ENCODE measurements at places on chromosomes 6 and 20.

DNA sequence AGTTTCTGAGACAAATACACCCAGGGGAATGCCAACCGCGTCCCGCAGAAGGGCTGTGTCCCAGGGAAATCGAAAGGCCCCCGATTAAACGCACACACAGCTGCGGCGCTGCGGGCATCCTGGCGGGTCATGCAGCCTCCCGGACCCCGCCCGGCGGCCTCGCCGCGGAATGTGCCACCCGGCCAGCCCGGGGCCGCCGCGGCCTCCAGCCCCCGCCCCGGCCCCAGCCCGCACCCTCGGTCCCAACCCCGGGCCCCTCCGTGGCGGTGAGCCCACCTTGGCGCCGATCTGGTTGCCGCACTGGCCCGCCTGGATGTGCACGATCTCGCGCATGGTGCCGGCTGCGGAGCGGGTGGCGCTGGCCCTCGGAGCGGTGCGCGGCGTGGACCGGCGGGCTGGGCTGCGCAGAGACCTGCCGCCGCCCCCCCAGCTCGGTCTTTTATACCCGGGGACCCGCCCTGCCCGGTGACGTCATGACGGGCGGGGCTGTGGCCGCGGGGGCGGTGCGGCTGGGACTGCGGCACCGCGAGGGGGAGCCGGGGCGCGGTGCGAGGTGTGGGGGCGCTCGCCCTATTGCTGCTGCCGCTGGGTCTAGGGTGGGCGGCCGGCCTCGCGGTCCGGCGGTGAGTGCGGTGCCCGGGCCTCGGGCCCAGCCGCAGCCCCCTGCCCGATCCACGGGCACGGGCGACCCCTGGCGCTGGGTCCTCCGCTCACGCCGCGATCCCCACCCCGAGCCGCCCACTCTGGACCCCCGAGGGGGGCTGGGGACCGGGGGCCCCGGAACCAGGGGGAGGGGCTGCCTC lies at the start of gene TUBB2A:
Gene TUBB2A (minus strand): TSS at position 414 of the 803 bp plus-strand sequence. CDS start 81 bp downstream, at position 333.
- peak; percentile 86 for DNase-seq

GRCh38 chr6:108896111-108896661 lies 48.0 kb downstream of the ARMC2 start:
- no peak for DNase-seq

DNA sequence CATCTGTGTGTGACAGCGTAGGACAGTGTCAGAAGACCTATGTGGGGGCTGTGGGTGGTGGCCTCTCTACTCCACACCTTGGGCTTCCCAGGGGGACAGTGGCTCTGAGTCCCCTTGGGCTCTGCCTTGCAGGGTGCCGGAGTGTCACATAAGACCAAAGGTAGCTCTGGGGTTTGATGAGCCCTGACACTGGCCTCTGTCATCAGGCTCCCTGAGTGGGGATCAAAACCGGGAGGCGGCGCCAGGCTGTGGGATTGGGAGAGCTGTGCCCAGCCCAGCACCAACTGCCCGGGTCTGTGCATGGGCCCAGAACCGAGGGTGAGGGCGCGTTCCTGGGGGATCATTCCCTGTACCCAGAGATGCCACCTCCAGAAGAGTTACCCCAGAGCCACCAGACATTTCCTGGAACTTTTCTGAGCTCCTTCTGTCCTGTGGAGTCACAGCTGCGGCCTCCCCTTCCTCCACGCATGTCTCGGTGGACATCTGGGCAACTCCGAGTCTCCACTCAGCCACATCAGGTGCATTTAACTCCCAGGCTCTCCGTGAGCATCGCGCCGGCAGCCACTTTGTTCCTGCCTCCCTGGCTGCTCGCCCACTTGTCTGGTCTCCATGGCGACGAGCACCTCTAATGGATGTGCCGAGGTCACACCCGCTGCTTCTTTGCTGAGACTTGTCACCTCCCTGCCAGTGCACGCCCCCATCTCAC lies 94.7 kb downstream of the TMEM242 start:
- peak; percentile 56 for DNase-seq

GRCh38 chr6:36912030-36912454 lies 26.3 kb downstream of the C6orf89 start:
- no peak for DNase-seq

GRCh38 chr20:8718279-8718678 lies 350.6 kb upstream of the PLCB4 start:
- DNase-seq, result no peak
